ENCODE measurements at places on chromosomes 16 and 17. TPM values are rescaled to one million over a fixed set of nuclear protein-coding genes. Genes with fewer than 3 reads are reported as not detected.

DNA sequence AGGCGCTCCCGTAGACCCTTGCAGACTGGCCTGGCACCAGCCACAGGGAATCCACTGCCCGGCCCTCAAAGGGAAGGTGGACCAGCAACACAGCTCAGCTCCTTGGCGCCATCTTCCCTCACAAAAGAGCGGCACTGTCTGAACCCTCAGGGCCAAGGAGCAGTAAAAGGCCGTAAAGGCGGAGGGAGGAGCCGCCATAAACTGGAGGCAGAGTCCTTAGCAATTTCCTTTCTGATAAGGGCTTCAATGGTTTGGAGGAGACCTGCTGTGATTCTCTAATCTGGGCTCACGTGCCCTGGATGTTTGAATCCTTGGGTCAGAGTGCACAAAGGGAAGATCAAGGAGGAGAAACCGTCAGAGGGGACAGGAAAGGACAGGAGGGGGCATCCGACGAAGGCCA, 15.5 kb upstream of the AXIN2 start:
- H3K4me3 ChIP-seq = no peak overlapping the region
- no peak overlapping the region for H3K27ac ChIP-seq
- no peaks in the 10 kb centered on the region for H3K27me3 ChIP-seq

GRCh38 chr17:57107498-57108101, 22.6 kb downstream of the AKAP1 start:
- peaks cover 49% of the 10 kb centered on the region for H3K4me1 ChIP-seq
- no peaks in the 10 kb centered on the region for H3K27me3 ChIP-seq

DNA sequence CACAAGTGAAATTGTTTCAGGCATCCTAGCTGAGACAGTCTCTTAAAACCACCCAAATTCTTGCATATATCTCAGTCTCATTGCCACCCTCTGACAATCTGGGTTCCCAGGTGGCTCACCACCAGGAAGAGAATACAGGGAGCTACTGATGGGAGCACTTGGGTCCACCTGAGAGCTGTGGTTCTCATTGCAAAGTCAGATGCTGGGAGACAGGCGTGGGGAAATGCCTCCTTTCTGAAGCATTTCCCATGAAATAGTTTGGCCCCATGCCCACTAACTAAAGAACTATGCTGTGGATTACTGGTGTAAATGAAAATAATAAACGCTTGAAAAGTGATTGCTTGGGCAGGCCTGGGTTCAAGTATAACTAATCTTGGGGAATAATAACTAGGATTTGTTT, 70.3 kb downstream of the CMC2 start:
- H3K4me1 ChIP-seq = peaks cover 6% of the 10 kb centered on the region
- H3K4me3 ChIP-seq = no peak overlapping the region
- no peak overlapping the region for H3K27ac ChIP-seq

GRCh38 chr17:1752425-1753262, 9.2 kb upstream of the SERPINF1 start:
- H3K27ac ChIP-seq = no peak overlapping the region
- no peaks in the 10 kb centered on the region for H3K27me3 ChIP-seq
- peaks cover 63% of the 10 kb centered on the region for H3K4me1 ChIP-seq
- no peak overlapping the region for H3K4me3 ChIP-seq
- no peak for DNase-seq

TM4SF5 gene
- total RNA-seq = 215 TPM

- no peaks in the 10 kb centered on the region for H3K36me3 ChIP-seq
- H3K4me3 ChIP-seq = no peak overlapping the region
Measured at GRCh38 chr17:39834017-39834416, 30.1 kb downstream of the IKZF3 start.

CLEC18C gene
- 0.55 TPM for total RNA-seq

- H3K27ac ChIP-seq = peak within 1 kb of the TSS; percentile 72
- no peaks in the 10 kb centered on the region for H3K27me3 ChIP-seq
- no peaks in the 10 kb centered on the region for H3K4me1 ChIP-seq
- peak within 1 kb of the TSS; percentile 47 for H3K4me3 ChIP-seq
Measured at GRCh38 chr17:75087558-75088453, at the start of gene SLC16A5. TSS of gene SLC16A5 (plus strand) at chr17:75087954. CDS start at chr17:75093637, 5,683 bp downstream.

GRB2 gene
- total RNA-seq = 42.4 TPM

DNA sequence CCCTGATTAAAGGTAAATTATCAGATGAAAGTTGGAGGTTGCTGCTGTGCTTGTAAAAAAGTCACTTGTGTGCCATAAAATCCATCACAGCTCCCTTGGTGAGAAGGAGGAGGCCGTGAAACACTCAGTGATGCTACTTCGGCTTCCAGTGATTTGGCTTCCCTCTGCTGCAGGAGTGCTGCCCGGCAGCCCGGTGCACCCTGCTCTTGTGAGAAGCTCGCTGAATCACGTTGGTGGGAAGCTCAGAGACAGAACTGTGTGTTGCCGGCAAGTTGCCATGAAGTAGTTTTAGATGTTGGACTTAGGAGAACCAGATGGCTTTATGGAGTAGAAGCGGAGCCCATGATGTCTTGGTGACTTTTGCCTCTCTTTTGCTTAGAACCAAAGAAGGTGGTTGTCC, 33.3 kb downstream of the MSI2 start:
- H3K4me3 ChIP-seq = no peak overlapping the region
- no peaks in the 10 kb centered on the region for H3K36me3 ChIP-seq
- DNase-seq = no peak
- no peak overlapping the region for H3K27ac ChIP-seq
- H3K27me3 ChIP-seq = no peaks in the 10 kb centered on the region
- H3K4me1 ChIP-seq = no peaks in the 10 kb centered on the region

DNA sequence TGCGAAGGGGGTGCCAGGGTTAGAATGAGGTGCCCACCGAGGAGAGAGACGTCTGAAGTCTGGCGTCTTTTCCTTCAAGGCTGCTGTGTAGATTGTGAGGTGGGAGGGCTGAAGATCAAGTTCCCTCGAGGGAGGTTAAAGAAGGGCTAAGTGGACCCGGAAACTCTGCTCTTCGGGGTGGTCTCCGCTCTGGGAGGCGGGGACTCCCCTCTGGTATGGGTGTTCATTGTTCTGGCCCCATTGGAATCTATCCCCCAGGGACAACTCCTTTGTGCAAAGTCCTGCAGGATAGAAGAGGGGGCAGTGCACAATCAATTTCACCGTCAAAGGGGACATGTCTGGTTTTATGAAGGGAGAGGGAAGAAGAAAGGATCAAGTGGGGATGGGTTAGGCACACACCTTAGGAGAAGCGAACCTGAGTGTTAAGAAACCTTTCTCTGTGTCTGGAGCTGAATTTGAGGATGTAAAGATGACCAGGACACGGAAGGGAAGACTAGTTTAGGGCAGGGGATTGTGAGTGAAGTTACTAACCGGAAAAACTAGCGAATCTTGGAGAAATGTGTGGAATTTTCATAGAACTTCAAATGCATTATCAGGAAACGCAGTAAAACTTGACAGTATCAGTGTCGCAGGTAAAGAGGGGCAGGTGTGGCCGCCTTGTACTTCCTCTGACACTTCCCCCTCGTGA, 809 bp upstream of the RAB34 start:
- H3K36me3 ChIP-seq = peaks cover 6% of the 10 kb centered on the region
- peak overlapping the region; percentile 51 for H3K27ac ChIP-seq
- no peaks in the 10 kb centered on the region for H3K27me3 ChIP-seq
- H3K4me1 ChIP-seq = peaks cover 20% of the 10 kb centered on the region
- no peak for DNase-seq

JPH3 gene
- not detected for total RNA-seq

GRCh38 chr17:48732688-48733629, 4.4 kb upstream of the HOXB13 start:
- H3K27me3 ChIP-seq = peaks cover 55% of the 10 kb centered on the region
- no peaks in the 10 kb centered on the region for H3K4me1 ChIP-seq
- no peak overlapping the region for H3K4me3 ChIP-seq
- H3K27ac ChIP-seq = no peak overlapping the region
- no peak for DNase-seq
- H3K36me3 ChIP-seq = no peaks in the 10 kb centered on the region

DNA sequence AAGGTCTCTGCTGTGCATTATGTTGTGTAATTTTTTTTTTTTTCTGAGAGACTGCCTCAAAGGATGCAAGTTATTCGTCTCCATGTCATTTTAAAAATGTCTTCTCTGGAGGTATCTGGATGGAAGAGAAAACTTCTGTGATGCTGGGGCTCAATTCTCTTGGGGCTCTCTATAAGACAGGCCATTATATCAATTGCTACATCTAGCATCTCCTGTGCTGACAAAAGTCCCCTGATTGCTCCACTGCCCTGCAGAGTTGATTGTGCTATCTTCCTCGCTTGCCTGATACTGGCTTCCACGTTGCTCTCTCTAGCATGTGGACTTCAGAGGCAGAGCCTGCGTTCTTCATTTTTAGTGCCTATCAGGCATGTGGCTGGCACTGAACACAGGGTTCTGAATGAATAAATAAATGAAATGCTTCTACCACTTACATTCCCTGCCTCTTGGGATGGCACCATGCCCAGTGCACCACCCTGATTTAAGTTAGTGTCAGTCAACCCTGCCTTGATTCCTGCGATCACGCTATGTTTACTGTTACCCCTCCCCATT, 1035.5 kb upstream of the EEF2KMT start:
- no peaks in the 10 kb centered on the region for H3K27me3 ChIP-seq
- no peak overlapping the region for H3K27ac ChIP-seq
- no peak overlapping the region for H3K4me3 ChIP-seq

DNA sequence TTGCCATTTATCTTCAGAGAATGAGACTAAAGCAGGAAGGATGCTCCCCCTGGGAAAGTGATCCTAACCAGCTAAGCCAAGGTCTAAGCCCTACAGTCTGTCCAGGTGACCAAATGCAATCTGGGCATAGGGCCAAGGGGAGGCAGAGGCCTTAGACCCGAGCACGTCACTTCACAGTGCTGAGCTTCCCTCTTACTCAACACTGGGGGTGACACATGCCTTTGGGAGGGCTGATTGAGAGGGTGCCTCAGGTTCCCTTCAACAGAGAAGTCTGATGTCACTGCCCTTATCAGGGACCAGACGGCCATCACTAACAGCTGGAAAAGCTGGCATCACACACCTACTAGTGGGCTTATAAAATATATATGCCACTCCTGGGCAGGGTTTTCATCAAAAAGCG, 4.0 kb downstream of the CIAO2B start:
- H3K27ac ChIP-seq = no peak overlapping the region
- H3K36me3 ChIP-seq = no peaks in the 10 kb centered on the region
- peak; percentile 83 for DNase-seq
- H3K4me1 ChIP-seq = peaks cover 17% of the 10 kb centered on the region

DNA sequence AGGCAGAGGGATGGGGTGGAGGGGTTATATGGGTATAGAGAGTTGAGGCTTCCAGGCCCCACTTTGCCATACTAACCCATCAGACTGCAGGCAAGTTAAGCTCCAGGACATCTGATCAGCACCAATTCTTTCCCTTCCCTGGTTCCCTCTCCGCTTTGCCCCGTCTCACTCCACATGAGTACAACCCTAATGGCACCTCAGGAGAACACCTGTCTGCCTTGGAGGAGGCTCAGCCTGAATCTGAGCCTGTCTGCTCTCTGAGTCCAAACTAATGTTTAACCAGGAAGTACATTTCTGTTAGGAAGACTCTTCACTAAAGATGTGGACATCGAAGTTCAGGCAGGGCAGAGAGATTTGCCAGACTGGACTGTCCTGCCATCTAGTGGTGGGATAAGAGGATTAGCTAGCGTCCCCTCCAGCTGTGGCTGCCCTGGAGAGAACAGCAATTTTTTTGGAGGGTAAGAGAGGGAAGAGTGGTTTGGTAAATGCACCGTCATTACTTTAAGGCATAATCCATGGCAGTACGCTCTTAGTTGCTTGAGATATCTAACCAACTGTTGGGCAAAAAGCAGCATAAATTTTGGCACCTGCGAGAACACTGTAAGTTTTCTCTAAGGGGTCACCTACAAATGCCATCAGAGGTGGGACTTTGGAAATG, 29.2 kb upstream of the LRRC75A start:
- H3K4me3 ChIP-seq = no peak overlapping the region
- H3K27ac ChIP-seq = no peak overlapping the region
- peak; percentile 58 for DNase-seq
- H3K4me1 ChIP-seq = peaks cover 5% of the 10 kb centered on the region
- H3K27me3 ChIP-seq = no peaks in the 10 kb centered on the region

RBFOX1 gene
- total RNA-seq = not detected

DNA sequence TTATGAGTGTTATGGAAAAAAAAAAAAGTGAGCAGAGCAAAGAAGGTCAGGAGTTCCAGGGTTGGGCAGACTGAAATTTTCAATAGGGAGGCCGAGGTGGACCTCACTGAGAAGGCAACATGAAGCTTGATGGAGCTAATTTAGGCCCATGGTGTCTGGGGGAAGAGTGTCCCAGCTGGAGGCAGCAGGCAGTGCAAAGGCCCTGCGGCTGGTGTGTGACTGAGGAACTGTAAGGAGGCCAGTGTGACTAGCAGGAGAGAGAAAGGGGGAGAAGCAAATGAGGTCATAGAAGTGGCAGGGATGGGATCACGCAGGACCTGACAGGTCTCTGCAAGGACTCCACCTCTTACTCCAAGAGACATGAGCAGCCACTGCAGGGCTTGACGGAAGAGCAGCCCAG, 10.2 kb downstream of the ARHGEF15 start:
- no peak overlapping the region for H3K27ac ChIP-seq
- H3K4me1 ChIP-seq = no peaks in the 10 kb centered on the region
- no peaks in the 10 kb centered on the region for H3K27me3 ChIP-seq
- no peaks in the 10 kb centered on the region for H3K36me3 ChIP-seq
- DNase-seq = no peak
- no peak overlapping the region for H3K4me3 ChIP-seq

PYCARD gene
- 6.0 TPM for total RNA-seq

- no peak overlapping the region for H3K27ac ChIP-seq
- H3K36me3 ChIP-seq = no peaks in the 10 kb centered on the region
- H3K27me3 ChIP-seq = no peaks in the 10 kb centered on the region
- no peak overlapping the region for H3K4me3 ChIP-seq
- DNase-seq = no peak
- no peaks in the 10 kb centered on the region for H3K4me1 ChIP-seq
Measured at GRCh38 chr17:34245351-34245905, 9.7 kb upstream of the CCL2 start.

GRCh38 chr17:50027172-50027880, 28.6 kb upstream of the ITGA3 start:
- no peaks in the 10 kb centered on the region for H3K27me3 ChIP-seq
- no peak overlapping the region for H3K27ac ChIP-seq
- DNase-seq = peak; percentile 60
- H3K4me1 ChIP-seq = no peaks in the 10 kb centered on the region
- H3K4me3 ChIP-seq = no peak overlapping the region

GRCh38 chr16:89638455-89638854, 19.1 kb downstream of the CHMP1A start:
- H3K27me3 ChIP-seq = no peaks in the 10 kb centered on the region
- no peak for DNase-seq
- no peak overlapping the region for H3K4me3 ChIP-seq

- H3K27me3 ChIP-seq = no peaks in the 10 kb centered on the region
- DNase-seq = no peak
- H3K4me1 ChIP-seq = no peaks in the 10 kb centered on the region
- H3K36me3 ChIP-seq = no peaks in the 10 kb centered on the region
Measured at GRCh38 chr16:86823888-86824671, 245.7 kb downstream of the FOXL1 start.

- DNase-seq = no peak
- no peaks in the 10 kb centered on the region for H3K4me1 ChIP-seq
- H3K27ac ChIP-seq = no peak overlapping the region
- peaks cover 10% of the 10 kb centered on the region for H3K36me3 ChIP-seq
- no peak overlapping the region for H3K4me3 ChIP-seq
Measured at GRCh38 chr16:8931859-8932258, 31.8 kb downstream of the USP7 start.
